ENCODE measurements at places on chromosomes 12 and 14.

DNA sequence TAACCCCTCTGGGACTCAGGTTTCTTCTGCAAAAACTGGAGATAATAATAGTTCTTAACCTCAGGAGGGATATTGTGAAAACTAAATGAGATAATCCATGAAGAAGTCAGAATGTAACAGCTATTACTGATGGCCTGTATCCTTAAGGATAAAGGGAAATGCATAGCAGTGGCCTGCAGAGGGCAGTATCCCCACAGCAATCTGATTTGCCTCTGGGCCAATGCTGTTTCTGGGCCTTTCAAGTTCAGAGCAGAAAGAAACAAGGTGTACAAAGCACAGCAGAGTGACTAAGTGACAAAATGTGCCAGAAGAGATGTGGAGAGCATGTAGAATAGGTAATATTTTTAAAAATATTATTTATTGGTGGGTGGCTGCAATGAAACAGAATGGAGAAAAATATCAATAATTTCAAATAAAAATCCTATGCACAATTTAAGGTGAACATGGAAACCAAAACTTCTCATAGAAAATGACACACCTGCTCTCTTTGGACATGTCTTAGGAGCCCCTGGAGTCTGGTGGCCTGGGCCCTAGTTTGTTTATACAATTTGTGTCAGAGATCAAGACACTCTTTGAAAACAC is 90.3 kb downstream of the C12orf75 start:
- peak; percentile 62 for DNase-seq

GRCh38 chr14:39426605-39427004 is 5.6 kb downstream of the FBXO33 start:
- no peak for DNase-seq

GRCh38 chr12:58727521-58727920 is 192.8 kb downstream of the LRIG3 start:
- no peak for DNase-seq

GRCh38 chr12:29148596-29148910 is 525 bp upstream of the FAR2 start:
- no peak for DNase-seq

All from NCI-H1930 (cell line).